ENCODE measurements at places on chromosomes 4 and X.

GRCh38 chr4:1447676-1448588 is 41.7 kb upstream of the NKX1-1 start:
- DNase-seq, result no peak

GRCh38 chr4:87819281-87819919 is 13.4 kb upstream of the MEPE start:
- DNase-seq, result no peak

- no peak for DNase-seq
These were observed 346.7 kb upstream of the TACR3 start for GRCh38 chr4:104066533-104066932.

DNA sequence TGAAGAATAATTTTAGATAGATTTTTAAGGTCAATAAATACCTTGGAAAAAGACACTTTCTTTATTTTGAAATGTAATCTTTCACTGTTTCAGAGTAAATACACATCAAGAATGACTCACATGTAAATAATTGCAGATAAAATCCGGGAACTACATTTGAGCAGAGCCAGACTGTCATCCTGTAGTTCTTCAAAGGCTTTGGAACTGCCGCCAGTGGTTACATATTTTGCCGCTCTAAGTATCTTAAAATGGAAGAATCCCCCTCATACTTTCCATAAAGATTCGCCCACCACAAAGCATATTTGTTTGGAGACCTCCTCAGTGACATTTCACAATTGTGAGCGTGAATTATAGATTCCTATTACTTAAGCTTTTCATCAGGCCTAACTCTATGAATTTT is 607.8 kb upstream of the ZFP42 start:
- DNase-seq, result no peak

GRCh38 chr4:54169176-54169575 is 59.9 kb upstream of the PDGFRA start:
- no peak for DNase-seq

DNA sequence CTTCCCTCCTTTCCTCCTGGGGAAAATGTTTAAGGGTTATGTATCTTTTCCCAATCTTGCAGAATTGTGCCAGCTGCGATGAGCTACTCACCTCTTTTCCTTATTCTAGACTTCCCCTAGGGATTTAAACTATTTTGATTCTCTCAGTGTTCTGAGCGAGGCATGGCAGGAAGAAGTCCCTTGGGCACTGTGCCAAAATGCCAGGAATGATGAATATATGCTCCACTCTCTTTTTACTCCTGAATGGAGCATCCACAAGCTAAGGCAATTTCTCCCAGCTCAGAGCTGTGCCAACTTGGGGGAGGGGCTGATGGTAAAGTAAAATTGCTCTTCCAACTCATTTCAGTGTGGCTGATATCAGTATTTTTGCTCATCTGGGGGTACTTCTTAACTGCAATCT is 4.0 kb upstream of the C4orf17 start:
- no peak for DNase-seq

GRCh38 chr4:82124365-82124764 is 249.4 kb downstream of the HNRNPD start:
- no peak for DNase-seq

GRCh38 chr4:94537921-94538628 is 86.3 kb downstream of the PDLIM5 start:
- no peak for DNase-seq

DNA sequence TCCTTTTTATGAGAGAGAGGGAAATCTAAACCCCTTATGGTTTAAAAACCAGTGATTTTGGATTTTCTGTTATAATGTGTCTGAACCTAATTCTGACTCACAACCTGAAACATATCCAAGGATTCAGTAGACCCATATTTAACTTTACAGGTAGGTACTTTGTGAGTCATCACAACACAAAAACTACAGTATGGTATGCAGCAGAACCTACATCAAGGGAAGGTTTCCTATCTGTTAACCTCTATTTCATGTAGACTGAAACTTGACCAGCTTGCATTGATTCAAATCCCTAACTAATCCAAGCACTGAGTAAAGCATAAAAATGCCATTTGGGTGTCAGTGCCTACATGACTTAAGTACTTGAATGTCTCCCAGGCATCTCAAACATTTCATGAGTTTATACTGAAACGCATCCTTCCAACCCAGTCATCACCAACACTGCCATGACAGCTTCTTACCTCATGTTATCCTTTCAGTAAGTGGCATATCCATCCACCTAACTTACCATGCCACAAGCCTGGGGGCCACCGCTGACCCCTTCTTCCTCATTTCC is 4.3 kb upstream of the ARHGAP10 start:
- DNase-seq, result no peak

DNA sequence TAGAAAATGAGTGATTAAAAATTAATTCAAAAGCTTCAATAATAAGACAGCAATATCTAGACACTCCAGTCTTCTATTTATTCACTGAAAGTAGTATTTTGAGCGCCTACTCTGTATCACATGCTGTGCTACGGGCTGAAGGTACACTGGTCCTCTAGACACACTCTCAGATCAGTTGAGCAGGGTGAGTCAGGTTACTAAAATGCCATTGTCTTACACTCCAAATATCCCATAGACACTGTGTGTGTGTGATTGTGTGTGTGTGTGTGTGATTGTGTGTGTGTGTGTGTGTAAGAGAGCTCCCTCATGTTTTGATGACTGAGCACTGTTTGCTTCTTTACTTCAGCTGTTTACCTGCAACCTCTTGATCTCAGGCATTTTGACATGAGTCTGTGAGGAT is 342.8 kb upstream of the BOD1L1 start:
- DNase-seq, result no peak

- DNase-seq, result no peak
These were observed 78.0 kb downstream of the ZFYVE28 start for GRCh38 chr4:2340272-2341061.

DNA sequence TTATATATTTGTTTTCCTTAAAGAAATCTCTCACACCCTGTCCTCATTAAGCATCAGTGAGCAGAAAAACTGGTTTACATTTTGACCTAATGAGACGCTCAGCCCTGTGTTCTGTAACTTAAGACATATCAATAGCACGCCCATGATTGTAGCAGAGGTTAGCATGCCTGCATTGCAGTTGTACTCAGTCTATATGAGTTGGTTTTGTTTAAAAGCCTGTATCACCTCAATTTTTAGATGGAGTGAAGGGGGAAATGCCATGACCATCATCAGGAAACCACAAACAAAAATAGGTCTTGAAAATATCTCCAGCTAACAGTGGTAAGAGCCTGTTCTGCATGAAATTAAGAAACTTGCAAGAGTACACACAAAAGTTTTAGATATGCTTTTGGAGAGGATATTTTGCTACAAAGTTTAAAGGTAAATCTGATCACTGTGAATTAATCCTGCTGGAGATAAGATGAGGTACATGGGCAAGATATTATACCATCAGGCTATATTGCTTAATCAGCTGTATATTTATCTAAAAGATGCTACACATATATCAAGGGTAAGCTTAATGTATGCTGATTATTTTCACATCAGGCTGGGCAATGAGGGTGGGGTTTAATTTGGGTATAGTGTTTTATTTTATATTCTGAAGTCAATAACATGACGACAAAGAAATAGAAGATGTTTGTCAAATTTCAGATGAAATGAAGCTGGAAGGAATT is 13.1 kb upstream of the COQ2 start:
- no peak for DNase-seq

DNA sequence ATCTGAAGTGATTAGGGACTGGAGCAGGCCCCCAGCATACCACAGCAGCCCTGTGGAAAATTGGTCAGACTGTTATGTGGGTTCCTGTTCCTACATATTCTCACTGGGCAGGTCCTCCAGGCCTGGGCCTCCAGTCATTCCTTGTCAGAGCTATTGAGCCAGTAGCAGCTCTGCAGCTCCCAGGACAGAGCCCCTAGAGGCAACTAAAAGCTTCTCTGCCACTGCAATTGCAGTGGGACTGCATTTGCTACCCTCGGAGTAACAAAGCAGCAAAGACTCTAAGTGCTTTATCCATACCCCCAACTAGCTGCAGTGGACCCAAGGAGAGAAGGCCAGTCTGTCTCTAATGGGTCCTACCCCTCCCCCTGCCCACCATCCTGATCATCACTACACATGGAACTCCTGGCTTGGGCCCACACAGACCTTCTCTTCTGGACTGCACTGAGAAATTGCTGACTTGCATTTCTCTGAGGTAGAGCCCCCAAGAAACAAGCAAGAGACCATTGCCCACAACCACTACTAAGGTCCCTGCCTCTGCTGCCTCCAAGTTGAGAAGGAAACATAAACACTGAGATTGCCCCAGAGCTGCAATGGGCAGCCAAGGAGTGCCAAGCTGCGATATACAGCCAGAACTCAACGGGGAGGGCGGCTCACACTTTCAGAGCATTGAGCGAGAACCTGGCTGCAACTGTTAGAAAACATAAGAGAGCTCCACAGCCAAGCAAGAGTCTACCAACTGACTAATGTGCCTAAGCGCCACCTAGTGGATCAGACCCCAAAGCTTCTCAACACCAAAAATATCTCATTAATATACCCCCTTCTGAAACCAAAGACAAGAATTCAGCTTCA is 738.7 kb upstream of the NDST4 start:
- DNase-seq, result no peak

GRCh38 chr4:6114601-6115000 is 85.7 kb downstream of the JAKMIP1 start:
- no peak for DNase-seq

DNA sequence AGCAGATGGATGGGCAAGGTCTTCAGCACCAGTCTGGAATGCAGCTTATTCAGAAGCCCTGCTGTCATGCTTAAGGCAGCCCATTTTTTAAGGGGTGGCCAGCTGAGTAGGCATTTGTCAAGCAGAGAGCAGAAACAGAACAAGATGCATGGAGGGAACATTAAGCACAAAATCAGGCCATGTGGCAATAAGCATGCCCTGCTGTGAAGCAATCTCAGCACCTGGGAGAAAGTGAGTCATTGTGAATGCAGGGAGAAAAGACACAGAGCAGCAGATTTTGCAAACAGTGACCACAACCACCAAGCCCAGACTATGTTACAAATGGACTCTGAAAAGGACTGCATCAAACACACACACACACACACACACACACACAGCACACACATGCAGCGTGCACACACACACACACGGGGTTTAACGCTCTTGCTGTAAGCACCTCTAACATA is 94.1 kb upstream of the GALNT7 start:
- no peak for DNase-seq

DNA sequence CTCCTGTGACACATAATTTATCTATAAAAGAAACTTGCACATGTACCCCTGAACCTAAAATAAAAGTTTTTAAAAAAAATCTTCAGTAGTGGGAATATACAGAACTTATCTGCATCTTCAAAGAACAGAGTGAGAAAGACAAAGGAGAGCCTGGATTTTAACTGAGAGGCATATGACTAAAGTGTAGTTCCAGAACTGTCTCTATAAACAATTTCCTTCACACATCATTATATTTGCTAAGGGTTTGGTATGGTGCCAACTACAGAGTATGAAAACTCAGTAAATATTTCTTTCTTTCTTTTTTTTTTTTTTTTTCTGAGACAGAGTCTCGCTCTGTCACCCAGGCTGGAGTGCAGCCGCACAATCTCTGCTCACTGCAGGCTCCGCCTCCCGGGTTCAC is 49.9 kb upstream of the NFKB1 start:
- DNase-seq, result no peak

GRCh38 chr4:160894809-160895208 is 1269.0 kb downstream of the FSTL5 start:
- DNase-seq, result no peak

- DNase-seq, result no peak
These were observed 121.3 kb downstream of the FHIP1A start for GRCh38 chr4:151530230-151530629.

DNA sequence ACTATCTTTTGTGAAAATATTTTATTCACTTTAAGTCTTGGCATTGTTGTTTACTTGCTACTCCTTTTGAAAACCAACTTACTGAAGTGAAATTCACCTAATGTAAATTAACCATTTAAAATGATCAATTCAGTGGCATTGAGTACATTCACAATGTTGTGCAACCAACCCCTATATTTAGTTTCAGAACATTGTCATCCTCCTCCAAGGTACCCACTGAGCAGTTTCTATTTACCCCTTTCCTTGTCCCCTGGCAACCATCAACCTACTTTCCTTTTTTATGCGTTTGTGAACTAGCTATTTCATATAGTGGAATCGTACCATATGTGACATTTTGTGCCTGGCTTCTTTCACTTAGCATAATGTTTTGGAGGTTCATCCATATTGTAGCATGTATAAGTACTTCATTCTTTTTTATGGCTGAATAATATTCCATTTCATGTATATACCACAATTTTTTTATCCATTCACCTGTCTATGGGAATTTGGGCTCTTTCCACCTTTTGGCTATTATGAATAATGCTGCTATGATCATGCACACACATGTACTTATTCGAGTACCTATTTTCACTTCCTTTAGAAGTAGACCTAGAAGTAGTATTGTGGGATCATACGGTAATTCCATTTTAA is 85.0 kb downstream of the WWC2 start:
- no peak for DNase-seq

GRCh38 chrX:152901816-152902501 is 4.1 kb downstream of the ZNF185 start:
- no peak for DNase-seq

GRCh38 chrX:95145848-95146490 is 1472.0 kb downstream of the FAM133A start:
- DNase-seq, result no peak

DNA sequence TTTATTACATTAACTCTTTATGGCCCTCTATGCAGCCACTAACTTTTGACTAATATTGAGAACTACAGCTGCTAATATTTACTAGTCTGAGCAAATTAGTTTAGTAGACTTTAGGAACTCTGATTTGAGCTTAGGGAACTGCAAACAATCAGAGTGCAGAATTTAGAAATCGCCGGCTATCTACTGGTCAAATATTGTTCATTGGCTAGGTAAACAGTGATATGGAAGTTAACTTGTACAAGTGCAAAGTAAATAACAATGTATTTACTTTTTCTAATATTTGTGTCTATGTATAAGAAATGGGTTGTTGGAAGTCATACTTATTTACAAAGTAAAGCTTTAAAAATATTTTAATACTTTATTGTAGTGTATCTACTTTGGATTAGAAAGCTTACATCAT is 279.6 kb downstream of the CFAP299 start:
- DNase-seq, result no peak

- DNase-seq, result no peak
These were observed 225.8 kb upstream of the GIMD1 start for GRCh38 chr4:106594291-106594952.

GRCh38 chr4:8370835-8371595 is 69.5 kb downstream of the ACOX3 start:
- DNase-seq, result no peak
